Vagina (tissue), 2 donors: ENCODE measurements at places on chromosomes 2 and 18. TPM values are rescaled to one million over a fixed set of nuclear protein-coding genes. Genes with fewer than 3 reads are reported as not detected.

The IL1R1 gene
- 79.6 TPM for total RNA-seq

The UGT1A10 gene
- not detected for total RNA-seq

The UGT1A4 gene
- 0.98 TPM for total RNA-seq

The ARHGEF4 gene
- 116 TPM for total RNA-seq

The CHRND gene
- total RNA-seq, result not detected

The CPS1 gene
- 8.8 TPM for total RNA-seq

The CEP76 gene
- 8.6 TPM for total RNA-seq

DNA sequence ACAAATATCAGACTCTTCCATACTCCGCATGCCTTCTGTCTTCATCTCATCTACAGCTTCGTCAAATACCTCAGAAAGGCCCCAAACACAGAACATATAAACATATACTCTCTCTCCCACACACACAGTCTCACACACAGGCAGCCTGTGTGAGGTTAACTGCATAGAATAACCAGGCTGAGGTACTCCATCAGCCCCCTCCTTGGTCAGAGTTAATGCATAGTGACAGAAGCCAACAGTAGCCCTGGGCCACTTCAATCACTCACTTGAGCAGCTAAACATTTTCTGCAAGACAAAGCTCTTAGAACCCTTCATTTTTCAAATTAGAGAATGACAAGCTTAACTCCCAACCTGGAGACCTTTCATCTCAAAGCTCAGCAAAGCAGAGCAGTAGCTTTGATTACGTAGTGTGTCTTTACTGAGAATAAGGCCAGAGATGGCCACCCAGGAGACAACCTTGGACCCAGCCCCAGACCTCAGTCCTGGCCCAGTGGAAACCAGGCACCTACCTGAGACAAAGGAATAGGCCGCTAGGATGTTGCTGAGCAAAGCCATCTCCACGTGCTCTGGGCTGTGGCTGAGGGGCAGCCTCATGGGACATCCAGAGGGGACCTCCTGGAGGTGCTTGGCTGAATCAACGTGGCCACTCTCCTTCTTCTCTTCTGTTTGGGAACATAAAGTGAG is 43.0 kb downstream of the EVA1A start:
- no peaks in the 10 kb centered on the region for H3K27me3 ChIP-seq
- H3K36me3 ChIP-seq, result no peaks in the 10 kb centered on the region
- H3K27ac ChIP-seq, result no peak overlapping the region
- DNase-seq, result no peak
- H3K4me3 ChIP-seq, result no peak overlapping the region

DNA sequence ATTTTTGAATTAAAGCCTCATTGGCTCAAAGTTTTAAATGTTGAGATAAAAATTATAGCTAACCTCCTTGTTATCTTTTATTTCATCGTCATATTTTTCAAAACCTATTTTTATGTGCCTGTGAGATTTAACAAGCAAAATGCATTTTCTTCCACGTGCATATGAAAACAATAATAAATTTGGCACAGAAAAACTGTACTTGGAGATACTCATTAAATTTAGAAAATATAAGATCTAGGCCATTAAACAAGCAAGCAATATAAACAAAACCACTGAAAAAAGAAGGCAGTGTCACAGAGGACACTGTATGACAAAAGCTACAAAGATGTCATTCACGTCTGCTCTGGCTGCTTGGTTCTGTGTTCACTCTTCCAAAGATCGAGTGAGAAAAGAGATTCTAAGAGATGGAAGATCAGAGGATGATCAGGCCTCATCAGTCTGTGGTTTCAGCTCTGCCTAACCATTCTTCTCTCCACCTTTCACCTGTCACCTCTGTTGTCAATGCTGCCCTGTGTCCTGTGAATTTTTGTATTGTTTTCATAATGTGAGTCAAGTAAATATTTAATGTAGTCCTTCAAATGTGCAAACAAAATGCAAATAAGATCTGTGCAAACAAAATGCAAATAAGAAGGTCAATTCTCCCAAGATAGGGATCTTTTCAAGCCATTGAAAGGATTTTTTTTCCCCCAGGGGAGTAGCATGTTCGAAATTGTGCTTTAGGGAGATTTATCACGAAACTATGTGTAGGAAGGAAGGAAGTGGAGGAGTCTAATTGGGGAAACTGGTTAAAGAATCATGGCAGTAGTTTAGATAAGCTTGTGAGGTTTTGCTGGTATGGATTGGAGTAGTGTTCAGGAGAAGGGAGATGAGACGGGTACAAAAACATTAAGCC is 138.7 kb upstream of the RBMS1 start:
- no peak overlapping the region for H3K4me3 ChIP-seq
- no peak overlapping the region for H3K27ac ChIP-seq
- H3K27me3 ChIP-seq, result no peaks in the 10 kb centered on the region
- no peaks in the 10 kb centered on the region for H3K36me3 ChIP-seq

- H3K27me3 ChIP-seq, result no peaks in the 10 kb centered on the region
- DNase-seq, result no peak
- no peak overlapping the region for H3K4me3 ChIP-seq
- no peaks in the 10 kb centered on the region for H3K36me3 ChIP-seq
Observed at GRCh38 chr2:107772353-107772752, 54.3 kb upstream of the RGPD4 start.

GRCh38 chr2:28358668-28359201 is 33.9 kb upstream of the FOSL2 start:
- peak overlapping the region; percentile 68 for H3K27ac ChIP-seq
- no peak overlapping the region for H3K4me3 ChIP-seq
- H3K4me1 ChIP-seq, result peaks cover 54% of the 10 kb centered on the region
- no peaks in the 10 kb centered on the region for H3K27me3 ChIP-seq
- DNase-seq, result no peak

DNA sequence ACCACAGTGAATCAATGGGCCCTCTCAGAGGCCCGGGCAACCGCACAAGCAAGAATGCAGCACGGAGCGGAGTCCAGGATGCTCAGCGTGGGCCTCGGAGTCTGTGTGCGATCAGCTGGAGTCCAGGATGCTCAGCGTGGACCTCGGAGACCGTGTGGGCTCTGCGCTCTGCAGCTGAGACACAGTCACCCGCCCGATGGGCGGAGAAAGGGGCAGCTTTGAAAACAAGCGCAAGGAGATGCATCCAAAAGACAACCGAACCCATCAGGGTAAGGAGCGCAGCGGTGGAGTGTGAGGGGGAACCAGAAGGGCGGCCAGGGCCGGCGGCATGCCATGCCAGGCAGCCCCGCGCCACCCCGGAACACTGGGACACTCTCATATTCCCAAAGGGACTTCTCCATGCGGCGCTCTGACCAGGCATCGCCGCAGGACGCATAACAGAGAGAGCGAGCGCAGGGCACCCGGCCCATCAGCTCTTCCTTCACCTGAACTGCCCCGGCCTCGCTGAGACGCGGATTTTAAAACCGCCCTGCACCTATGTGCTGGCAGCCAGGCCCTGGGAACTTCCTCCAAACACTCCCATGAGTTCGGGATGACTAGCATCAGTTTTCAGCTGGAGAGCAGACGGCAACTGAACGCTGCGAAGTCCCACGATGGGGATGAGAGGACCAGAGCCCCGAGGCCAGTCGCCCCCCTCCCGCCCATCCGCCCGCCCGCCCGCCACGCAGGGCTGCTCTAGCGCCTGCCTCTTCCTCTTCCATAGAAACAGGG is 44.7 kb downstream of the MC5R start:
- no peak overlapping the region for H3K27ac ChIP-seq
- no peaks in the 10 kb centered on the region for H3K36me3 ChIP-seq
- no peaks in the 10 kb centered on the region for H3K27me3 ChIP-seq

GRCh38 chr2:169080250-169081069 is 11.1 kb downstream of the DHRS9 start:
- no peaks in the 10 kb centered on the region for H3K36me3 ChIP-seq
- no peak overlapping the region for H3K4me3 ChIP-seq
- no peaks in the 10 kb centered on the region for H3K27me3 ChIP-seq
- no peaks in the 10 kb centered on the region for H3K4me1 ChIP-seq
- no peak overlapping the region for H3K27ac ChIP-seq
- no peak for DNase-seq

GRCh38 chr2:201450954-201451291 is 335 bp downstream of the TRAK2 start:
- H3K36me3 ChIP-seq, result no peaks in the 10 kb centered on the region
- peaks cover 32% of the 10 kb centered on the region for H3K4me1 ChIP-seq
- H3K27me3 ChIP-seq, result no peaks in the 10 kb centered on the region
- peak overlapping the region; percentile 97 for H3K4me3 ChIP-seq

DNA sequence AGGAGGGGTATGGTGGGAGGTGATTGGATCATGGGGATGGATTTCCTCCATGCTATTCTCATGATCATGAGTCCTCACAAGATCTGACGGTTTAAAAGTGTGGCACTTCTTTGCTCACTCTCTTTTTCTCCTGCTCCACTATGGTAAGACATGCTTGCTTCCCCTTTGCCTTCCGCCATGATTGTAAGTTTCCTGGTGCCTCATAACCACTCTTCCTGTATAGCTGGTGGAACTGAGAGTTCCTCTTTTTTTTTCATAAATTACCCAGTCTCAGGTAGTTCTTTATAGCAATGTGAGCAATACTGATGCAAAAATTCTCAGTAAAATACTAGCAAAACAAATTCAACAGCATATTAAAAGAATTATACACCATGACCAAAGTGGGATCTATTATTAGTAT is 728.5 kb upstream of the SLC8A1 start:
- H3K36me3 ChIP-seq, result no peaks in the 10 kb centered on the region
- no peak overlapping the region for H3K27ac ChIP-seq
- H3K4me3 ChIP-seq, result no peak overlapping the region
- no peak for DNase-seq
- no peaks in the 10 kb centered on the region for H3K4me1 ChIP-seq
- no peaks in the 10 kb centered on the region for H3K27me3 ChIP-seq

DNA sequence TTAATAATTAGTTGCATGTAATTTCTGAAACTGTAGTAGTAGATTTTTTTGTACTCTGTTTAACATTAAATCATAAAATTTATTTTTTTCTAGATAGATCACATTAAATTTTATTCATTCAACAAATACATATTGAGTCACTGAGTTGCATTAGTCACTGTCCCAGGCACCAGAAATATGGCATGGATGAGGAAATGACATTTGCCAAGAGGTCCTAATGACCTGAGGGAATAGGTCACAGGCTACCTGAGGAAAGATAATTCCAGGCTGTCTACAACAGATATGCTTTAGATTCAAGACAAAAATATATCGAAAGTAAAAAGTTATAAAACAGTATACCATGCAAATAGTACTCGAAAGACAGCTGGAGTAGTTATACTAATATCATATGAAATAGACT is 852.4 kb upstream of the ACVR2A start:
- H3K27me3 ChIP-seq, result no peaks in the 10 kb centered on the region
- H3K27ac ChIP-seq, result no peak overlapping the region
- H3K4me3 ChIP-seq, result no peak overlapping the region
- H3K4me1 ChIP-seq, result peaks cover under 1% of the 10 kb centered on the region
- DNase-seq, result no peak

- H3K4me3 ChIP-seq, result no peak overlapping the region
- no peak overlapping the region for H3K27ac ChIP-seq
- H3K4me1 ChIP-seq, result peaks cover 10% of the 10 kb centered on the region
- H3K27me3 ChIP-seq, result no peaks in the 10 kb centered on the region
- DNase-seq, result no peak
Observed at GRCh38 chr2:5729416-5729815, 37.2 kb downstream of the SOX11 start.
